ENCODE measurements at places on chromosomes 5 and 9.

DNA sequence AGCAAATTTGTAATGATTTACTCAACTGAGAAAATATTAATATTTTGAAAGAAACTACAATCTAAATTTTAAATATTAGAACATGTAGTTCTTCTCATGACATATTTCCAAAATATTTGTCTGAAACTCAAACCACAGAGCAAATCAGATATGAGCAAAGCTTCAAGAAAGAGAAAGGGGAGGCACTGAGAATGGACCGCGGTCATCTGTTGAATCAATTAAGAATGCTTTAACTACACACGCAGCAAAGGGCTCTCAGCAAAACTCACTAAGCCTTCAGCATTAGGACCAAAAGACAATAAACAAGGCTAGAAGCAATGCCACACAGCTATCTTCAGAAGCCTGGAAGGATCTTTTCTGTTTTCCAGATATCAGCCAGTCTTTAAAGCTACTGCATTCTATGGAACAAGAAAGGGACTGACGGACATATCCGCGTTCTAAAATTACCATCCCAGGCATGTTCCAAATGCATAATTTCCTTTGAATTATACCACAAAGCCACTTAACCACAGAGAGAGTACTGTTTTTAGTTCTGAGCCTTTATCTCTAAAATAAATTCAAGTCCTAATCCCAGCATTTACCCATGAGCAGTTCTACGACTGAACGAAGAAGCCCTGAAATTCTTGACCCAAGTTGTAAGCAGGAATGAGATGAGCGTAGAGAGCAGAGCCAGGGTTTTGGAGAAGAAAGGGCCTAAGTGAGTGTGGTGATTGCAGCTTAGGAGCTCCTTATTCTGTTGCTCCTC, 513.5 kb downstream of the AGTPBP1 start:
- no peak overlapping the region for H3K4me3 ChIP-seq
- no peak overlapping the region for H3K27ac ChIP-seq
- DNase-seq = no peak
- H3K4me1 ChIP-seq = no peaks in the 10 kb centered on the region

DNA sequence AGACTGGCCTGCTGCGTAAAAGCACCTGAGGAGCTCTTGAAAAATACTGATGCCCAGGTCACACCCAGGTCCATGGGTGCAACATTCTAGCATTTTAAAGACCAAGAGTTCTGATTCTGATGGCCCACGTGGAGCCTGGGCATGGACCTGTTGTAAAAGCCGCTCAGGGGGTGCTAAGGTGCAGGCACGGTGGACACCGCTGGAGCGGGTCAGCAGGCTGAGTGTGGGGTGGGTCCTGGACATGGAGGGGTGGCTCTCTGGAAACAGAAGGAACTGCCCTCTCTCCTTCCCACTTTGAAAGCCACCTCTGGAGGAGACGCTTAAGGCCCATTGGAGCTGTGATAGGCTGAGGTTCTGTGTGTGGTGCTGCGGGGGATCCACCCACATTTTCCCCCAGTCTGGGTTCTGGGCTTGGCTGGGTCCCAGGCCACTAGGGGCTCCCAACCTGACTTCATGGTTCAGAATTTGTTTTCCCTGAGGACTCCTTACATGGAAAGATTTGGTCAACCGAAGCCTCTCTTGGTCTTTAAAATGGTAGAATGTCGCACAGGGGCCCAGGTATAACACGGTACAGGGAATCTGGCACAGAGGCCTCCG, 16.6 kb downstream of the GPRIN1 start:
- H3K4me1 ChIP-seq = peaks cover 10% of the 10 kb centered on the region
- H3K27ac ChIP-seq = no peak overlapping the region
- no peak overlapping the region for H3K4me3 ChIP-seq
- peaks cover 26% of the 10 kb centered on the region for H3K27me3 ChIP-seq
- DNase-seq = no peak

GRCh38 chr5:74969726-74970125, 82.6 kb downstream of the GCNT4 start:
- no peaks in the 10 kb centered on the region for H3K4me1 ChIP-seq
- DNase-seq = no peak
- H3K4me3 ChIP-seq = no peak overlapping the region
- H3K27ac ChIP-seq = no peak overlapping the region
- H3K27me3 ChIP-seq = no peaks in the 10 kb centered on the region
- no peaks in the 10 kb centered on the region for H3K36me3 ChIP-seq

DNA sequence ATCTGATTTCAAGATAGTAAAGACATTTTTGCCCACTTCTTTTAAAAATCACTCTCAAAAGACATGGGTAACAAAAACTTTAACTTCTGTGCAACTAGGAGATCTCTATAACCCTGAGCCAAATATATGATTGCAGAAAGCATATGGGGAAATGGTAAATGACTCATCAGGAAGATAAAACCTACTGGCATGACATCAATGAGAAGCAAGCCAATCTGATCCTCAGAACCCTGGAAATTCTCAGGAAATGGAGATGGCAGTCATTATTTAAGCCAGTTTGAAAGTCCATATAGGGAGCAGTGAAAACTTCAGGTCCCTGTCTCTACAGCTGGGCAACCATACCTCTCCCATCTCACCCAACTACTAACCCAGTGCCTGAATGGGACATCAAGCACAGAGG, 249.7 kb upstream of the NREP start:
- H3K4me3 ChIP-seq = no peak overlapping the region
- H3K27me3 ChIP-seq = no peaks in the 10 kb centered on the region
- DNase-seq = no peak
- no peaks in the 10 kb centered on the region for H3K36me3 ChIP-seq
- H3K27ac ChIP-seq = no peak overlapping the region

GRCh38 chr9:123191260-123191659, 77.1 kb downstream of the STRBP start:
- no peak for DNase-seq
- no peaks in the 10 kb centered on the region for H3K4me1 ChIP-seq
- no peaks in the 10 kb centered on the region for H3K27me3 ChIP-seq
- H3K36me3 ChIP-seq = no peaks in the 10 kb centered on the region
- no peak overlapping the region for H3K27ac ChIP-seq
- no peak overlapping the region for H3K4me3 ChIP-seq

DNA sequence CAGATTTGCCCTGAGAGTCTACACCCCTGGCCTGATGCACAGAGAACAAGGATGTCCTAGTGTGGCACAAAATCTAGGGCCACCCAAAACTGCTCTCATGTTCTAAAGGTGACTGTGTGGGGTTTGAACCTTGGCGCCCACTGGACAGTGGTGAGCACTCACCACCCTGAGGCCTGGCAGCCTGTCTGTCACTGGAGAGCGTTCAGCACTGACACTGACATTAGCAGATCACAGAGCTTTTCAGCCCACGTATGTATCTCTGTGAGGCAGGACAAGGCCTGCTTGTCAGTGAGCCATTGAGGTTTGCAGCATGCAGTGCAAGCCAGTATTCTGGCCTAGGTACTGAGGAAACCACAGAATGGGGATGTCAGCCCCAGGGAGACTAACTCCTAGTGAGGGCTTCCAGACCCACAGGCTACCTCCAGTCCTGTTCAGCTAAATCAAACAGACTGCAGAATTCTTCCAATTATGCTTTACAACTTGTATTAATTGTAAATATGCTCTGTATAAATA, 38.9 kb upstream of the SLC2A8 start:
- H3K4me1 ChIP-seq = no peaks in the 10 kb centered on the region
- H3K27ac ChIP-seq = no peak overlapping the region
- H3K27me3 ChIP-seq = no peaks in the 10 kb centered on the region
- H3K4me3 ChIP-seq = no peak overlapping the region

GRCh38 chr9:18849890-18850677, 182.9 kb downstream of the SAXO1 start:
- no peaks in the 10 kb centered on the region for H3K4me1 ChIP-seq
- no peak overlapping the region for H3K27ac ChIP-seq
- H3K36me3 ChIP-seq = no peaks in the 10 kb centered on the region
- no peak overlapping the region for H3K4me3 ChIP-seq

DNA sequence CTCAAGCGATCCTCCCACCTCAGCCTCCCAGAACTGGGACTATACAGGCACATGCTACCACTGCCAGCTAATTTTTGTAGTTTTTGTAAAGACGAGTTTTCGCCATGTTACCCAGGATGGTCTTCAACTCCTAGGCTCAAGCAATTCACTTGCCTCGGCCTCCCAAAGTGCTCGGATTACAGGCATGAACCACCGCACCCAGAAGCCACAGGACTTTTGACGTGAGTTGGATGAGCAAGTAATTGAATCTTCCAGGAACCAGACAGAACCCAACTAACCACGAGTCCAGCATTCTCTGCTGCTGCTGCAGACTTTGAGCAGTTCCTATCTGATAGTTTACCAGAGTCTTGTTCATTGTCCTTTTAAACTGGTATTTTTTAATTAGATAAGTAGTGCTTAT, 9.6 kb upstream of the ATP6V0E1 start:
- DNase-seq = no peak
- no peak overlapping the region for H3K4me3 ChIP-seq
- no peaks in the 10 kb centered on the region for H3K36me3 ChIP-seq
- no peak overlapping the region for H3K27ac ChIP-seq
- no peaks in the 10 kb centered on the region for H3K4me1 ChIP-seq

DNA sequence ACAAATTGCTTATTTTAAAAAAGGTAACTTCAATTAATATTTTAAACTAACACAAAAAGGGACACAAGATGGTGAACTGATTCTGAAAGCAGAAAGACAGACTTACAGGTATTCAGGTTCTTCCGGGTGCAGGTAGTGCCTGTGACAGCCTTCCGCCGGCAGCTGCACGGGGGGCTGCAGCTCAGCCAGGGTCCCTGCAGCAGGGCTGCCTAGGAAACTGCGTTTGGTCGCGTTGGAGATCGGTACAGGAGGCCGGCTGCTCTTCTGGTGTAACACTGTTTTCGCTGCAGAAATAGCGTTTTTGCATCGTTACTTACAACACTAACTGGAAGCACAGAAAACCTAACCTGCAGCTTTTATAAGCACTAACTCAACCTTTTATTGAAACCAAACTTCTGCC, 80.0 kb downstream of the CAMSAP1 start:
- H3K27me3 ChIP-seq = no peaks in the 10 kb centered on the region
- no peaks in the 10 kb centered on the region for H3K4me1 ChIP-seq
- DNase-seq = no peak
- peaks cover 8% of the 10 kb centered on the region for H3K36me3 ChIP-seq

- no peak overlapping the region for H3K27ac ChIP-seq
- H3K4me3 ChIP-seq = no peak overlapping the region
- no peaks in the 10 kb centered on the region for H3K27me3 ChIP-seq
These were observed 166.3 kb downstream of the RORB start for GRCh38 chr9:74663439-74663838.

- no peak overlapping the region for H3K4me3 ChIP-seq
- H3K4me1 ChIP-seq = no peaks in the 10 kb centered on the region
- DNase-seq = no peak
- H3K36me3 ChIP-seq = no peaks in the 10 kb centered on the region
- no peaks in the 10 kb centered on the region for H3K27me3 ChIP-seq
These were observed 233.9 kb upstream of the RPS23 start for GRCh38 chr5:82512025-82512424.

DNA sequence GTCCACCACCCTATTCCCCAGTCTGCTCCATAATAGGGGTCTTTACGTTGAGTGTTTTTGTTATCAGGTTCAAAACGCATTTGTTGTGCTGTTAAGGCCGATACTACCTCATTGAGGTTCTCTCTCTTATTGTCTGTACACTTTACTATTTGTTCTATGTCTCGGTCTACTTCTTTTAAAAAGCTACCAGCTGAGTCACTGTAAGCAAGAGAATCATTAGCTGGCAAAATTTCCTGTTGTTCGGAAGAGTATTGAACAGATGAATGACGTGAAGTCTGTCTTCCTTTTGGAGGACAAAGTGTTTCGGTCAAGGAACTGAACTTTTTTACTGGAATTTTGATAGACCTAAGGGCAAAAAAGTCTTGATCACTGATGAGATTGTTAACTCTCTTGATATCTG, 10.3 kb downstream of the LYSMD3 start:
- no peaks in the 10 kb centered on the region for H3K4me1 ChIP-seq
- no peak overlapping the region for H3K27ac ChIP-seq
- DNase-seq = no peak
- H3K4me3 ChIP-seq = no peak overlapping the region
- H3K36me3 ChIP-seq = no peaks in the 10 kb centered on the region
- no peaks in the 10 kb centered on the region for H3K27me3 ChIP-seq

GRCh38 chr5:124884114-124884513, 137.7 kb upstream of the ZNF608 start:
- H3K27me3 ChIP-seq = no peaks in the 10 kb centered on the region
- no peak for DNase-seq
- H3K27ac ChIP-seq = no peak overlapping the region
- H3K36me3 ChIP-seq = no peaks in the 10 kb centered on the region
- H3K4me1 ChIP-seq = peaks cover 3% of the 10 kb centered on the region

DNA sequence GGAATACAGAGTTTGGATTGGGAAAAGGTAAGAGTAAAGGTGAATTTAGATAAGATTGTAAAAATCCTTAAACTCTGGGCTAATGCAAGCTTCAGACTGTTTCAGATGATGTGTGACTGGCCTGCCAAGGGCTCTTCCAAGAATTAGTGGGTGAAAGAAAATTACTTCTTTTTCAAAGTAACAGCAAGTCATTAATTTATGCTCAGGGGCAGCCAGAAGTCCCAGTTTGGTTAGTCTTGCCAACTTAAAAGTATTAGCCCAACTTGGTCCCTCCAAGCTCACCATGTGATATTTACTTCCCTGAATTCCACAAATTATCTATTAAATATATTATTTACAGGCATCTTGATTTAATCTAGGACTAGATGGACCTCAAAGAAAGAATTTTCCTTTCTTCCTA, 947.8 kb downstream of the NR2F1-AS1 start:
- DNase-seq = no peak
- H3K36me3 ChIP-seq = no peaks in the 10 kb centered on the region
- no peaks in the 10 kb centered on the region for H3K4me1 ChIP-seq

GRCh38 chr9:76677481-76678055, 86.7 kb upstream of the PCA3 start:
- no peak for DNase-seq
- no peak overlapping the region for H3K4me3 ChIP-seq
- no peaks in the 10 kb centered on the region for H3K36me3 ChIP-seq
- no peaks in the 10 kb centered on the region for H3K27me3 ChIP-seq
- no peaks in the 10 kb centered on the region for H3K4me1 ChIP-seq

GRCh38 chr9:124458441-124458840, 8.2 kb downstream of the ADGRD2 start:
- no peaks in the 10 kb centered on the region for H3K4me1 ChIP-seq
- no peaks in the 10 kb centered on the region for H3K36me3 ChIP-seq
- H3K4me3 ChIP-seq = no peak overlapping the region
- no peaks in the 10 kb centered on the region for H3K27me3 ChIP-seq

- H3K4me1 ChIP-seq = no peaks in the 10 kb centered on the region
- H3K4me3 ChIP-seq = no peak overlapping the region
- H3K27ac ChIP-seq = no peak overlapping the region
- H3K36me3 ChIP-seq = no peaks in the 10 kb centered on the region
These were observed 476.4 kb downstream of the KDM4C start for GRCh38 chr9:7234144-7234543.

DNA sequence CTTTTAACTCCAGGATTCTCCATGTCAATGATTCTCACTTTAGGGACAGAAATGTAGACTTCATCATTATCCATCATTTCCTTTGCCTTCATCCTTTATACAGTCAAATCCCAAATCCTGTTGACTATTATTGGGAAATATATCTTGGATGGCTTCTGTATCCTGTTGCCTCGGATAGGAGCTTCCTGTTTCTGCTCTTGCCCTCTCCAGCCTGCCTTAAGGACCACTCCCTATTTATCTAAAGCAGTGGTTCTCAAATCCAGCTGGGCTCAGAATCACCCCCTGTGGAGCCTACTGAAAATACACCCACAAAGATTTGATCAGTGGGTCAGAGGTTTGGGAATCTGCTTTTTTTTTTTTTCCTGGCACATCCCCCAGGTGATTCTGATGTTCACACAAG, 8.5 kb downstream of the AFAP1L1 start:
- no peaks in the 10 kb centered on the region for H3K4me1 ChIP-seq
- no peak overlapping the region for H3K27ac ChIP-seq

- no peak overlapping the region for H3K27ac ChIP-seq
- no peak for DNase-seq
- H3K36me3 ChIP-seq = no peaks in the 10 kb centered on the region
- peaks cover 11% of the 10 kb centered on the region for H3K4me1 ChIP-seq
- H3K27me3 ChIP-seq = peaks cover 32% of the 10 kb centered on the region
These were observed 30.7 kb downstream of the MSX2 start for GRCh38 chr5:174755106-174755505.

Measured in tibial nerve (tissue), 4 donors.